Keratinocyte (primary cell): ENCODE measurements at places on chromosomes 6 and 20.

GRCh38 chr20:24781418-24781980, 167.6 kb upstream of the CST7 start:
- H3K4me3 ChIP-seq, result no peak overlapping the region
- H3K36me3 ChIP-seq, result no peaks in the 10 kb centered on the region
- peaks cover 11% of the 10 kb centered on the region for H3K4me1 ChIP-seq
- no peak for DNase-seq

DNA sequence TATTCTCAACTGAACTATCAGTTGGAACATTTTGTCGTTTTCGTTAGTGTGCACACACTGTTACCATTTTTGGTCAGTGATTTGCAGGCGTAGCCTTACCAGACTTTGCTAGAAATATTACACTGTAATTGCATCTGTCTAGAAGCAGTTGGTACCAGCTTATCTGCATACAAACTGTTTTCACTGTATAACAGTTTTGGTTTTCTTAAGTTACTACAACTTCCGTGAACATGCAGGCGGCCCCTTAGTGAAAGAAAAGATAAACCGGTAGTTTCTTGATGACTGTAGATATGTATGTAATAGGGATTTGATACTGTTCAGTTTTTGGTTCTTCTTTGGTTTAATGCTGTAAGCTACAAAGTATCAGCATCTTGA, 1.3 kb downstream of the DSTN start:
- H3K4me3 ChIP-seq, result peak overlapping the region; percentile 95
- DNase-seq, result no peak
- peaks cover 3% of the 10 kb centered on the region for H3K36me3 ChIP-seq
- peaks cover 27% of the 10 kb centered on the region for H3K4me1 ChIP-seq

GRCh38 chr6:151131324-151132007, 108.3 kb upstream of the AKAP12 start:
- H3K4me3 ChIP-seq, result no peak overlapping the region
- H3K27me3 ChIP-seq, result no peaks in the 10 kb centered on the region
- H3K36me3 ChIP-seq, result no peaks in the 10 kb centered on the region
- peaks cover 3% of the 10 kb centered on the region for H3K4me1 ChIP-seq

DNA sequence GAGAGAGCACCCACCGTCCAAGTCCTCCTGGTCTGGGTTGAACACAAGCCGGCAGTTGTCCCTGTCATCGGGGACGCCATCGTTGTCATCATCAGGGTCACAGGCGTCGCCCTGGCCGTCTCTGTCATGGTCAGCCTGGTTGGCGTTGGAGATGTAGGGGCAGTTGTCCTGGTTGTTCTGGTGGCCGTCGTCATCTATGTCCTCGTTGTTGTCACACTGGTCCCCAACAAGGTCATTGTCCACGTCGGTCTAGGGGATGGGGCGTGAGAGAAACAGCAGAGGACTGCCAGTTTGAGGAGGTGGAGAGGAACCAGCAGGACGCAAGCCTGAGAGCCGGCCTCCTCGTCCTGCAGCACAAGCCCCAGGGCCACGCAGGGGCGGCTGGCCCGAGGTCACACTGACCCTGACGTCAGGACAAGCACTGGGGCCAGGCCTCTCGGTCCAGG, 28.5 kb downstream of the THBS2 start:
- peaks cover 59% of the 10 kb centered on the region for H3K36me3 ChIP-seq
- DNase-seq, result no peak
- H3K27me3 ChIP-seq, result no peaks in the 10 kb centered on the region
- no peak overlapping the region for H3K27ac ChIP-seq
- H3K4me1 ChIP-seq, result peaks cover 22% of the 10 kb centered on the region

- no peak for DNase-seq
- no peaks in the 10 kb centered on the region for H3K4me1 ChIP-seq
- no peak overlapping the region for H3K27ac ChIP-seq
- H3K27me3 ChIP-seq, result no peaks in the 10 kb centered on the region
- no peaks in the 10 kb centered on the region for H3K36me3 ChIP-seq
These were observed 150.3 kb downstream of the MBOAT1 start for GRCh38 chr6:20061952-20062351.

- H3K27me3 ChIP-seq, result no peaks in the 10 kb centered on the region
- no peak overlapping the region for H3K4me3 ChIP-seq
- DNase-seq, result no peak
These were observed 58.0 kb upstream of the MYO6 start for GRCh38 chr6:75691012-75691411.

DNA sequence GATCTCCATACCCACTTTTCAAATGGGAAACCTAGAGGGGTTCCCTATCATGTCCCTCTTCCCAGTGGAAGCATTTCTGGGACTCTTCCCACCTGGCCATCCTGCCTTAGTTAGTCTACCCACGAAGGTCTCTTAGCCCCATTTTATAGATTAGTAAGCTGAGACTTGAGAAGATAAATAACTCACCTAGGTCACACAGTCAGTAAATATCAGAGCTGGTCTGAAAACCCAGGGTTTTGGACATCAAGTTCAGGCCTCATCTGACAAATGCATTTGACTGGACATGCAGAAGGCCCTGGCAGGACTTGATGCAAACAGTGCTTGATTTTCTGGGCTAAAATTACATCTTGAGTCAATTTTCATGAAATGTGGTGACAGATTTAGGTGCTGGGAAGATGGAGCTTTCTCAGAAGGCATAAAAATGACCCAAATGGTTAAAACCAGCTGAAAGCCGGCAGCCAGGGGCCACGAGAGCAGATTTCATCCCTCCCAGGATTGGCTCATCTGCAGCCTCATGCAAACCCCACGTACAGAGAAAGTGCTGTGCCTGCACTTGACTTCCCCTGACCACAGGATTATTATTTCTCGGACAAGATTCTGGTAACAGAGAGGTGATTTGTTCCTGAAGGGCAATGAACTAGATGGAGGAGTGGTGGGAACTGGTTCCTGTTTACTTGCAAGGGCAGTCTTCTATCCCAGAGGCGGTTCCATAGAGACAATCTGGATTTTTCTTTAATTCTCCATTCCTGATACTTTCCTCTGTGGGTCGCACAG, 23.1 kb downstream of the CPNE5 start:
- H3K4me3 ChIP-seq, result no peak overlapping the region
- peaks cover 5% of the 10 kb centered on the region for H3K4me1 ChIP-seq
- H3K36me3 ChIP-seq, result no peaks in the 10 kb centered on the region
- H3K27ac ChIP-seq, result no peak overlapping the region

DNA sequence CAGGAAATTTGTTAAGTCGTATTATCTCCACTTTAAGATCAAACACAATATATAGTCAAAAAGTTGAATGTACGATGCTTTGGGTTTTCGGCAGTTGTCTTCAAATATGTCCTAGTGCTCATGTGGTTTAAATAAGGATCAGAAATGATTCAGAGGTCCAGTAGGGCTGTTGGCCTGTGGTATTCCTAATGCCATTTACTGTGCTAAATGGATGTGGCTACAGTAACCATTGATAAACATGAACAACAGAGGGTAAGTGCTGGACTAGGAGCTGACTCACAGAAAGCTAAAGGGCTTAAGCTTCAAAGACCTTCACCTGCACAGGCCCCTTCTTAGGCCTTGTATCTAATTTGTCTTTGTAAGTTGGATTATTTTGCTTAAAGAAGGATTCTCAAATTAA, 80.5 kb upstream of the TPD52L1 start:
- no peak overlapping the region for H3K4me3 ChIP-seq
- no peak for DNase-seq
- H3K4me1 ChIP-seq, result no peaks in the 10 kb centered on the region
- no peaks in the 10 kb centered on the region for H3K27me3 ChIP-seq
- peaks cover 19% of the 10 kb centered on the region for H3K36me3 ChIP-seq
